Stomach (tissue), 19 donors: ENCODE measurements at places on chromosomes 7 and 10. TPM values are rescaled to one million over a fixed set of nuclear protein-coding genes. Genes with fewer than 3 reads are reported as not detected.
A peak's percentile ranks its signal among the peaks of the same experiment; 100 is the strongest.

DNA sequence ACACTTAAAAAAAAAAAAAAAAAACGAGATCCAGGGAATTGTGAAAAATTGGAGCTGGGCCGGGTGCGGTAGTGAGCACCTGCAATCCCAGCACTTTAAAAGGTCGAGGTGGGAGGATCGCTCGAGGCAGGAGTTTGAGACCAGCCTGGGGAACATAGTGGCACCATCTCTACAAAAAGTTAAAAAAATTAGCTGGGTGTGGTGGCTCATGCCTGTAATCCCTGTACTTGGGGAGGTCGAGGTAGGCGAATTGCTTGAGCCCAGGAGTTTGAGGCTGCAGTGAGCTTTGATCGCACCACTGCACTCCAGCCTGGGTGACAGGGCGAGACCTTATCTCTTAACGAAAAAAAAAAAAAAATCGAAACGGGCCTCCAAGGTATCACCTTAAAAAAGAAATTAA, 2.0 kb downstream of the CLDN4 start:
- no peaks in the 10 kb centered on the region for H3K36me3 ChIP-seq
- no peak overlapping the region for H3K27ac ChIP-seq
- peaks cover 55% of the 10 kb centered on the region for H3K4me1 ChIP-seq
- no peak overlapping the region for H3K4me3 ChIP-seq

- H3K36me3 ChIP-seq: no peaks in the 10 kb centered on the region
- H3K27ac ChIP-seq: no peak overlapping the region
- no peak for DNase-seq
- H3K4me1 ChIP-seq: peaks cover 38% of the 10 kb centered on the region
- H3K4me3 ChIP-seq: no peak overlapping the region
- H3K27me3 ChIP-seq: peaks cover 42% of the 10 kb centered on the region
These were observed 5.2 kb downstream of the PAX2 start for GRCh38 chr10:100750291-100751210.

DNA sequence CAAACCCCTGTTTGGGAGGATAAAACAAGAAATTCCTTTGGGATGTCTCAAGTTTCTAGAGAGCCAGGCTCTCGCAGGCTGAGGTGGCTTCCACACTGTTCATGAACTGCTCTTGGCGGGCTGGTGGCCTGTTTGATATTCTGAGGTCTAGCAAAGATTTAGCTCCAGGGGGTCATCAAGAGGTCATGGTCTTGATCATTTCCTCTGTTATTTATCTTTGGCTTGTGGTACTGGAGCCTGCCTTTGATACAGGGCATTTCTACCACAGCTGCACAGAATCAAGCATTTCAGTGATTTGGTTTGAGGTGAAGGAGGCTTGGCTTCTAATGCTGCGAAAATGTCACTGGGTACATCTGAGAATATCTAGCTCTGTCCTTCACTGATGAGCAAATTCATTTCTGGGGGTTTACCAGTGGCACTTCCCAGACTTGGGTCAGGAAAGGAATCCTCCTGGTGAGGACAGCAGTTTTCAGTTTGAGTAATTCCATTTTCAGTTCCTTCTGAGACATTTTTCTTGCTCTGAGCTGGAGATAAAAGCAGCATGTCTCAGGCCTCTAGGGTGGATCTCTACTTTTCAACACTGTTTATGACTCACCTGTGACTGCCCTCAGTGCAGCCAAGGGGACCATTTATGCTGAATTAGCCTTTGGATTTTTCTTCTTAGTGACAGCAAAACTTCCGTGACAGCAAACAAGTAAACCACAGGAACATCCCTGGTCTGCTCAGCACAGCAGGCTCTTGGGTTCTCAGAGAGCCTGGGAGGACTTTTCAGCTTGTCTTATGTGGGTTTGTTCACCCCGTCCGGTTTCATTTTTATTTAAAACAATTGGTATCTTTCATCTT, 312.0 kb downstream of the RNLS start:
- no peaks in the 10 kb centered on the region for H3K4me1 ChIP-seq
- H3K27ac ChIP-seq: peak overlapping the region; percentile 25
- peak; percentile 44 for DNase-seq
- H3K36me3 ChIP-seq: no peaks in the 10 kb centered on the region

- no peaks in the 10 kb centered on the region for H3K27me3 ChIP-seq
- H3K4me3 ChIP-seq: no peak overlapping the region
- H3K36me3 ChIP-seq: no peaks in the 10 kb centered on the region
- peaks cover 3% of the 10 kb centered on the region for H3K4me1 ChIP-seq
These were observed 47.7 kb upstream of the RNF148 start for GRCh38 chr7:122750389-122750788.

GRCh38 chr10:12188656-12189055, 7.0 kb downstream of the NUDT5 start:
- H3K4me3 ChIP-seq: no peak overlapping the region
- H3K27me3 ChIP-seq: no peaks in the 10 kb centered on the region
- peaks cover 21% of the 10 kb centered on the region for H3K4me1 ChIP-seq
- no peak for DNase-seq
- peaks cover 18% of the 10 kb centered on the region for H3K36me3 ChIP-seq

- H3K36me3 ChIP-seq: no peaks in the 10 kb centered on the region
- no peak overlapping the region for H3K27ac ChIP-seq
- DNase-seq: no peak
These were observed 82.4 kb downstream of the CREM start for GRCh38 chr10:35208949-35209613.

DNA sequence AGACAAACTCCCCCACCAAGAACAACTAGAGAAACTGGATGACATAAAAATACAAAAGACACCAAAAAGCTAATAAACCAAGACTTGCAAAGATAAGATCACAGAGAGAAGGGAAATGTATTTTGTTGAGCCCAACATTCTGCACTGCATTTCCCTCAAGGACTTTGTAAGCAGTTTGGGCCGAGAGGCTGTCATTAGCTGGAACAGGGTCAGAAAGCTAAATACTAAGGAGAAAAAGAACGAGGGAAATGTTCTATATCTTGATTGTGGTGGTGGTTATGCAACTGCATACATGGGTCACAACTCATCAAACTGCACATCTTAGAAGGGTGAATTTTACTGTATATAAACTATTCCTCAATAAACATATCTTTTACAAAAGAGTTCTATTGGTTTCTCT, 315.0 kb downstream of the IPMK start:
- H3K27ac ChIP-seq: no peak overlapping the region
- no peak overlapping the region for H3K4me3 ChIP-seq
- no peaks in the 10 kb centered on the region for H3K36me3 ChIP-seq

- peaks cover 37% of the 10 kb centered on the region for H3K4me1 ChIP-seq
- H3K27me3 ChIP-seq: no peaks in the 10 kb centered on the region
- H3K4me3 ChIP-seq: no peak overlapping the region
- H3K36me3 ChIP-seq: peaks cover 57% of the 10 kb centered on the region
- H3K27ac ChIP-seq: peak overlapping the region; percentile 73
These were observed 43.4 kb downstream of the PPIF start for GRCh38 chr10:79390551-79391229.

- H3K36me3 ChIP-seq: peaks cover 10% of the 10 kb centered on the region
- H3K4me3 ChIP-seq: no peak overlapping the region
- no peak for DNase-seq
- H3K27me3 ChIP-seq: no peaks in the 10 kb centered on the region
- no peak overlapping the region for H3K27ac ChIP-seq
These were observed 94.4 kb downstream of the ITIH5 start for GRCh38 chr10:7572391-7572790.

The CCM2 gene
- polyA plus RNA-seq: 38.7 TPM

The P4HA1 gene
- polyA plus RNA-seq: 10.1 TPM

The TMEM178B gene
- not detected for polyA plus RNA-seq

The LRRTM3 gene
- not detected for polyA plus RNA-seq

The NRAP gene
- polyA plus RNA-seq: 0.03 TPM
